ENCODE measurements at places on chromosomes 1 and 21.

DNA sequence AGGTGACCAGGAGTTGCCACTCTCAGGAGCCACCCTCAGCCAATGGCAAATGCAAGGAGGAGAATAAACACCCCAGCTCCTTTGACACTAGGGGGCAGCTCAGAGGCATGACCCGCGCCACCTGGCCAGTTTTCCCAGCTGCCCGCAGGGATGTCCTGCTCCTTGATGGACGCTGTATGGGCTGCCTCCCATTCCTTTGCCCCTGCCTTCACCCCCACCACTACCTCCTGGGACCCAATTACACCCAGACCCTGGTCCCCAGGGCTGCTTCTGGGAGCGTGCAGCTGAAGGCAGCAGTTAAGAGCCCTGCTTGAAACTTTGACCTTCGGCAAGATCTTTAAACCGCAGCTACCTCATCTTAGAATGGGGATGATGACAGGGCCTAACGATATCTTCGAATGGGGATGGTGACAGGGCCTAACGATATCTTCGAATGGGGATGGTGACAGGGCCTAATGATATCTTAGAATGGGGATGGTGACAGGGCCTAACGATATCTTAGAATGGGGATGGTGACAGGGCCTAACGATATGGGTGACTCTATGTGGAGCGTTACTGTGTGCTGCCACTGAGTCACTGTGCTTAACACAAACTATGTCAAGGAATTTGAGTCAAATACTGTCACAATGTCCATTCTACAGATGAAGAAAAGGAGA lies 163.0 kb upstream of the KAZN start:
- DNase-seq: no peak

- no peak for DNase-seq
These were observed 330.2 kb upstream of the FMN2 start for GRCh38 chr1:239761509-239761908.

GRCh38 chr1:9905010-9905409 lies 5.1 kb downstream of the CTNNBIP1 start:
- DNase-seq: no peak

GRCh38 chr1:228396770-228397662 lies 9.6 kb downstream of the TRIM11 start:
- DNase-seq: no peak

GRCh38 chr1:233256191-233256590 lies 39.3 kb downstream of the PCNX2 start:
- no peak for DNase-seq

GRCh38 chr1:222140206-222140605 lies 398.3 kb upstream of the DUSP10 start:
- no peak for DNase-seq
